ENCODE measurements at places on chromosomes 7 and 10. TPM values are rescaled to one million over a fixed set of nuclear protein-coding genes. Genes with fewer than 3 reads are reported as not detected.

OR9A2 gene
- not detected for total RNA-seq

AHCYL2 gene
- total RNA-seq, result 10.6 TPM

PRXL2A gene
- total RNA-seq, result 26.6 TPM

ALKBH4 gene
- total RNA-seq, result 8.3 TPM

MET gene
- 27.2 TPM for total RNA-seq

PLEKHS1 gene
- not detected for total RNA-seq

PHYHIPL gene
- 1.7 TPM for total RNA-seq

EIF5AL1 gene
- total RNA-seq, result 0.17 TPM

SRGN gene
- total RNA-seq, result 74.0 TPM

TMEM229A gene
- total RNA-seq, result not detected

Data from esophagus muscularis mucosa (tissue), 4 donors.